ENCODE measurements at places on chromosomes 7 and 10.

DNA sequence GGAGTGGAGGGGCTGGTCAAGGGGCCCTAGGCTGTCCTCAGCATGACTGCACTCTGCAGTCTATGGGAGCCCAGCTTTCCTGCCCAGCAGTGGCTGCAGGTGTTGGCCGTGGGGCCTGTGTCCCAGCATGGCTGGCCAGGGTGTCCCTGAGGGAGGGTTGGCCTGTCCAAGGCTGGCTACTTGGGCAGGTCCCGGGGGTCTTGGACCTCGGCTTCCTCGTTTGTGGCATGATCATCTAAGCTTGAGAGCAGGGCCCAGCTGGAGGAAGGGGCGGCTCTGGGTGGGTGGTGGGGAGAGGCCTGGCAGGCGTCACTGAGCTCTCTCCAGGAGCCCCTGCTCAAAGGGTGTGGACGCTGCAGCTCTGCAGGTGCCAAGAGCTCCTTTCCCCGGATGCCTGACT lies 43.7 kb upstream of the CFAP46 start:
- DNase-seq = no peak

GRCh38 chr10:25561758-25562157 lies 372.3 kb upstream of the MYO3A start:
- DNase-seq = no peak

GRCh38 chr7:46478046-46478445 lies 557.0 kb upstream of the IGFBP3 start:
- peak; percentile 87 for DNase-seq

- DNase-seq = no peak
These were observed 111.5 kb downstream of the ELAPOR2 start for GRCh38 chr7:86947929-86948328.

DNA sequence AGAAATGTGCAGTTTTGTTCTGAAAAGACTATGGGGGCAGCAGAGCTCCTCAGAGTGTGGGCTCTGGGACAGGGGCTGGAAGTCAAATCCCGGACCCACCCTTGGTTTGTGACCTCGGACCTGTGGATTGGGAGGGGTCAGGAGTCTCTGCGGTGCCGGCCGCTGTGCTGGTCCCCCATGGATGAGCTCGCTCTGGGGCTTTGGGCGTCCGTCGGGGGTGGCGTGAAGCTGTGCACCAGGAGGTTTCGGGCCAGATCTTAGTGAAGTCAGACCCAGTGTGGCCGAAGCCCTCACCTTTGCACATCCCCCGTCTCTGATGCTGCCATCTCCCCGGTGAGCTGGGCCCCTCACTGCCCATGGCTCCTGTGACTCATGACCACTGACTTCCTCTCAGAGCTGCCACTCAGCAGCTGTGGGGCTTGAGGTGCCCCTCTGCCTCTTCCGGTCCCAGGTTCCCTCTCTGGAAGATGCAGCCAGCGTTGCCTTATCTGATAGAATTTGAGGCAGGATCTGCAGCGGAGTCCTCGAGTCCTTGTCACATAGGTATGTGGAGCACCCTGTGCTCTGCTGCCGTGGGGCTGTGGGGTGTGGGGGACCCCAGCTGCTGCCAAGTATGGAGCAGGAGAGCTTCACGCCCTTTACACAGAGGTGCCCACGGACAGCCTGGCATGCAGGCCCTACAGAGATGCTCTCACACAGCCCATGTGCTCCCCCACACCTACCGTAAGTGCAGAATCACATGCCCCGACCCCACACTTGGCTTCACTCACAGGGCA lies 11.4 kb upstream of the SCART1 start:
- no peak for DNase-seq

DNA sequence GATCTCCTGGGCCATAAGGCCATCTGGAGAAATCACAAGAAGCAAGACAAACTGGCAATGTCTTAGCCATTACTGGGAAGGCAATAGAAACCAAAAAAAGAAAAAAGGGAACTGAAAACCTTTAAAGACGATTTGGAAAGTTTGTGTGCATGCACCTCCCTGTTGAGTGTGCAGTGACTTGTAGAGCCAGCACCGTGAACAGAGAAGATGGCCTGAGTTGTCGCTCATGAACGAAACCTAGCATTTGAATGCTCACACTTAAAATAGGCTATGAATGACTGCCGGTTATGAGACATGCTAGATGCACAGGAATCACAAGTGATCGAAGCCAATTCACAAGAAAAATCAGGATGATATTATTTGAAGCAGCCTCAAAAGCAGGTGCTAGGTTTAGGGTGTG lies 151.3 kb upstream of the ADO start:
- DNase-seq = no peak

- peak; percentile 56 for DNase-seq
These were observed 24.6 kb upstream of the ITGA8 start for GRCh38 chr10:15744217-15744865.

DNA sequence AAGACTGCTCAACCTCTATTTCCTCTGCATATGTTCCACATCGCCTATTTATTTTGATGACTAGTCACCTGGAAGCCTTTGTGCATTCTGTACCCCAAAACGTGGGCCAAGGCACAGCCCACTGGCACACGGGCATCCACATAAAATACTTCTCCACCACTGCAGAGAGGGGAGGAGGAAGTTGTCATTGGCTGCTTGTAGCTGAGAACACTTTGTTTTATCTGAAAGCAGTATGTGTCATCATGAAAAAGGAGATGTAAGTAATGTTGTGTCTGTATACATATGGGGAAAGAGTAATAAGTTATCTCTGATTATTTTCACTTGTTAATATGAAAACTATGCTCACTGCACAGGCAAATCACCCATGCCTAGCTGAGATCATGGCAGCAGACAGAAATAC lies 48.2 kb upstream of the AMPH start:
- DNase-seq = no peak

- DNase-seq = no peak
These were observed 71.3 kb upstream of the CPXM2 start for GRCh38 chr10:123962756-123963530.

DNA sequence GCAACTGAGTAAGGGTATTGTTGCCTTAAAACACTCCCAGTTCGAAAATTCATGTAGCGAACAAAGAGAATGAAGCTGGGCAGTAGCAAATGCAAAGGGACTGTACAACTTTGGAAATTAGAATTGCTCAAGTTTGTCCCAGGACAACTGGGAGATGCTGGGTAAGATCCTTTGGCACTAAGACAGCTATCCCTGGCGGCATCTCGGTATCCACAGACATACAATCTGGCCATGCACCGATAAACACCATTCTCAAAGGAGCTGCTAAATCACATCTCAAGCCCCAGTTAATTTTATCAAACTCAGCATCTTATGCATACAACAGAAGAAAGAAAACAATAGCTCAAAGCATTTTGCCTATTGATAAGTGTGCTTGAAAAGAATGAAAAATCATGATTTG lies 177.3 kb downstream of the AMPH start:
- no peak for DNase-seq

DNA sequence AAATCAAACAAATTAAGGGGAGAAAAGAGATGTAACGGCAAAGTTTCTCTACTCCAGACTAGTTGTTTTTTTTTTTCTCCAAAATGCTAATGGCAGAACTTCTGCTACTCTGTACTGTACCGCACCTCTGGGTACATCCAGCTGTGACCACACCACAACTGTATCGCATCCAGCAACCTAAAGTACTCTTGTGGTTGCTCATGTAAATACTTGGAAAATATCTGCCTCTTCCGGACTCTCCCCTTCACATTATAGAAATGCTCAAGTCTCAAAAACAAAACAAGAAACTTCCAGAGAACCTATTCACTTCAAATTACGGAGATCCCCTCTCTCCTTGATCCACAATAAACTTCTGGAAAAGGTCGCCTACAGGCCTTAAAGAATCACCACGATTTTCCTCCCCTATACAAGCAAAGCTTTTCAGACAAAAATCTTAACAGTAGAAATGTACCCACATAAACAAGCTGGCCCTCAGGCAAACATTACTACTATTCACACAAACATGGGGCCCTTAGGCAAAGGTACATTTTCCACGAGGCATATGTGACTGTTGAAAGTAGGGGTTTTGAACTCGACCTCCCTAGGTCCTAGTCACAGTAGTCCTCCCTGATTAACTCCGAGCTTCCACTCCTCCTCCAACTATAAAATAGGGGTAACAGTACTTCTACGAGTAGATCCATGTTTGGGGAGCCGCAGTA lies 222.9 kb upstream of the MKLN1 start:
- DNase-seq = no peak

- no peak for DNase-seq
These were observed 162.2 kb downstream of the MYOF start for GRCh38 chr10:93319896-93320295.

GRCh38 chr7:23472956-23473843 lies 2.9 kb upstream of the IGF2BP3 start:
- peak; percentile 13 for DNase-seq

- DNase-seq = no peak
These were observed 153.5 kb upstream of the C7orf33 start for GRCh38 chr7:148437043-148437442.

DNA sequence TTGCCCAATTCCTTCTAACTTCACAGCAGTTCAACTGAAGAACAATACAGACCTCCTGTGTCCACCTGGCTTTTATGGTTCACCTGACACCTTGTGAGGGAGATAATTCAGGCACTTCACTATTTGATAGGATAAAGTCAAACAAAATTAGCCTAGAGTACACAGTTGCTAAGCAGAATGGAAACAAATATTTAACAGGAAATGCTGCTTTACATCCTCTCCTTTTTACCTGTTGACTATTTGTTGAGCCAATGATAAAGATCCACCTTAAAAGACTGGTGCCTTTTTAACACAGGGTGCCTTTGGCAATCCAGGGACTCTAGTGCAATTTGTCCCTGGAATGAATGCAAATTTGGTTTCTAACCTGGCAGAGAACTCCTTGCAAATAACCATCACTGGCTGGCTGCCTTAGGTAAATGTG lies 39.8 kb downstream of the ITPRID1 start:
- DNase-seq = no peak

GRCh38 chr7:28609608-28610007 lies 197.3 kb downstream of the CREB5 start:
- DNase-seq = no peak

DNA sequence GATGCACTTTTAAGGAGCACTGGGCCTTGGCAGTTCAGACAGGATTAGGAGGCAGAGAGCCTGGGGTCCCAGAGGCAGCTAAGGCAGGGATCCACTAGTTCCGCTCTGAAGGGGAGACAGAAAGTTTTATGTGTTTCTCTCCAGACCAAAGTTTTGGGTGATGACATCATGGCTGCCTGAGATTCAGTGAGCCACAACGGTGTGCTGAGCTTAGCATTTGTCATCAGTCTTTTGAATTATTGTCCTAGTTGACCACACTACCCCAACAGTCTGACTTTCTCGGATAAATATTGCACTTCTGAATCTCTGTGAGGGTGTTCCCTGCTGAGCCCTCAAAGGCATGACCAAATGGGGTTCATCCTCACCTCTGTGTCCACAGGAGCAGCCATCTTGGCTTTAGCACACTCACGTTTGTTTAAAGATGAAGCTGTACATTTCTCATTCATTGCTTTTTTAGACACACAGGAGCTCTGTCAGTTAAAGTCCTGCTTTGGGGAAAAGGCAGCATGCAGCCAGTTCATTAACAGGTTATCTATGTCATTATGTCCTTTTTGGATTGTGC lies 297.7 kb upstream of the LRGUK start:
- DNase-seq = peak; percentile 76

DNA sequence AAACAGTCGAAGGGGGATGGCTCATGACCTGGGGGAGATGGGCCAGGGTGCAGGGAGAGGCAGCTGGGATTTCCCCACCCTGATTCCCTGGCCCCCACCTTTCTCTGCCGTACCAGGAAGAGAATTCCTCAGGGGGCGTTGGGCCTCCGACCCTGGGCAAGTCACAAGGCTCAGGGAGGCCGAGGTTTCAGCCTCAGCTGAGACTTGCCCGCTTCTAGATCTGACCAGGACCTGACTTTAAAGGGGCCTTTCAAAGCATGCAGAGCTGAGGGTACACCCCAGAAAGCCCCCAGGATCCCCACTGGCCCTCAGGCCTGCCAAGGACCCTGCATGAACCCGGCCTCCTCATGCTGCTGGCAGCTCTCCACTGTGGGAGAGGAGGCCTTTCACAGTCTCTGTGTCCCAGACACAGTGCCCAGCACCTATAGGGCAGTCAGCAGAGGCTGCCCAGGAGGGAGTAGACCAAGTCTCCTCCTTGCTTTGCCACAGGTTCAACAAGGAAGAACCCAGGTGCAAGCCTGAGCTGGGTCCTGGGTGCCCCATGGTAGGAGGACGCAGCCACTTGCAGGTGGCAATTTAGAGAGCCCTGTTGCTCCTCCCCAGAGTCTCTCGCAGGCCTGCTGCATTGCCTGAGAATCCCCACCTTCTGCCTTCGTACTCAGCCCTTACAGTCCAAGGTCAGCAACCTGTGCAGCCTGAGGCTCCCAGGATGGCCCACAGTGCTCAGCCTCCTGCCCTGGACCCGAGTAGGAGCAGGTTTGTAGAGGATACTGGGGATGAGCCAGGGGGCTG lies 89.3 kb downstream of the CHST15 start:
- DNase-seq = no peak

- peak; percentile 95 for DNase-seq
These were observed 41.7 kb upstream of the NRF1 start for GRCh38 chr7:129569811-129570215.

GRCh38 chr10:101040061-101040460 lies 9.0 kb downstream of the SFXN3 start:
- DNase-seq = no peak

- DNase-seq = no peak
These were observed 22.4 kb downstream of the ZFAND2A start for GRCh38 chr7:1137517-1138167.

DNA sequence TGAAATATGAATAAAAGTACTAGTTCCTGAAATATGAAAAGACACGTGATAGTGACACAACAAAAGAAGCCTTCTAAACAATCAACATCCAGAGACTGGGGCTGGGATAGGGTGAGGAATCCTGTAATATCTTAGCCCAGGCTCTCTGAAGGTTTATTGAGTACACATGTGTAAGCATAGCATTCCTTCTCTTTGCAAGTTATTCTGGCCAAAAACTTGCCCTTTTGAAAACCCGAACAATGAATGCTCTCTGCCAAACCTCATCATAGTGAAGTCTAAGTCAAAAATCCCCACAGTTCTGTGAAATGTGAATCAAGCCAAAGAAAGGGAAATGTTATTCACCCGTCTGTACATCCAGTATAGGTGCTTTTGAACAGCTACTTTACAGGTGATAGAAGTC lies 11.6 kb downstream of the SEMA3D start:
- DNase-seq = no peak

DNA sequence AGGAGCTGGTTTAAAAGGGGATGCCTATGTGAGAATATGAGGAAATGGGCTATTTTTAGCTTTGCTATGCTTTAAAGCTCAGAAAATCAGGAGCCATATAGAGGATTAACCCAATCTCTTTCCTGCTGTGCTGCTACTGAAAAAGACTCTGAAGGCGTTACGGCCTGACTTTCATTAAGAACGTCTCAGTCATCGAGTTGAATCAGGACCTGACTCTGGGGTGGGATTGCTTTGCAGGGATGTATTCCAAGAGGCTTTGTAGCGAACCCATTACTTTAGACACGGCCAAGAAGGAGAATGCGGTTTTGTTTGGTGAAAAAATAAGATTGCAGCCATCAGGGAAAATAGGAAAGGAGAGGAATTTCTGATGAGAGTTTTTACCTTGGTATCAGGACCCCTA lies 426.9 kb downstream of the CCSER2 start:
- DNase-seq = no peak

DNA sequence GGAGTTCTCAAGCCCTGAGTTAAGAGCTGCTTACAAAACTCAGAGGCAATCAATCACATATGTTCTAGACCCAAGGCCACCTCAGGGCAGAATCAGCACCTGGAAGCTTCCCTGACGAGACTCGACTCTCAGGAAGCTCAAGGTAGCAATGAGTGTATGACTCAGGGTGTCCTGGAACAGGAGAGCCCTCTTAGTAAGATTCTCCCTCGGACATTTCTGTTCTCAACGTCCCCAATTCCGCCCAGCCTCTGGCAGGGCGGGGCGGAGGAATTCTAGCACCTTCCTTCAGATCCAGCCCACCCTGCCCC lies 39.6 kb upstream of the PROSER2 start:
- DNase-seq = no peak
